Liver (tissue), 10 donors: ENCODE measurements at places on chromosomes 1 and 21. TPM values are rescaled to one million over a fixed set of nuclear protein-coding genes. Genes with fewer than 3 reads are reported as not detected.

Gene AGMAT
- 48.0 TPM for polyA plus RNA-seq

Gene SPATA1
- 2.2 TPM for polyA plus RNA-seq

Gene RGSL1
- polyA plus RNA-seq, result 0.31 TPM

Gene LRRC38
- polyA plus RNA-seq, result not detected

Gene KCNJ9
- not detected for polyA plus RNA-seq

Gene FCRL3
- 0.16 TPM for polyA plus RNA-seq

Gene TMEM52
- polyA plus RNA-seq, result 3.2 TPM

Gene OR2L8
- polyA plus RNA-seq, result not detected

Gene ASH1L
- polyA plus RNA-seq, result 14.1 TPM

Gene EXO1
- polyA plus RNA-seq, result 0.44 TPM
